NCI-H1048 (cell line): ENCODE measurements at places on chromosomes 7 and 10.

- no peak for DNase-seq
Measured at GRCh38 chr7:81638198-81638597, 131.6 kb downstream of the HGF start.

DNA sequence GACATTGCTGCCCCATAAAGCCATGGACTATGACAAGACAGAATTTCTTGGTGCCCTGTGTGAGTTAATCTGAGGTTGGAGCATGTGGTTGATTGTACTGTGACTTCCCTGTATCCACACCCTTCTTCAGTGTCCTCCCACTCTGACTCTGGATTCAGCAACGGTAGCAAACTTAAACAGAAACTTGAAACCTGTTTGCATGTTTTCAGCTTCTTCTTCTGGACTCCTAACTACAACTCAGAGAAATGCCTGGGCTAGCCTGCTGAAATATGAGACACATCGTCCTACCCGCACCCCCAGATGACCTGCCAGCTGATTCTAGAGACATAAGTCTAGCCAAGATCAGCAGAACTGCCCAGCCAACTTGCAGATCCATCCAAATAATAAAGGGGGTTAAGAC lies 78.4 kb downstream of the IPMK start:
- no peak for DNase-seq

DNA sequence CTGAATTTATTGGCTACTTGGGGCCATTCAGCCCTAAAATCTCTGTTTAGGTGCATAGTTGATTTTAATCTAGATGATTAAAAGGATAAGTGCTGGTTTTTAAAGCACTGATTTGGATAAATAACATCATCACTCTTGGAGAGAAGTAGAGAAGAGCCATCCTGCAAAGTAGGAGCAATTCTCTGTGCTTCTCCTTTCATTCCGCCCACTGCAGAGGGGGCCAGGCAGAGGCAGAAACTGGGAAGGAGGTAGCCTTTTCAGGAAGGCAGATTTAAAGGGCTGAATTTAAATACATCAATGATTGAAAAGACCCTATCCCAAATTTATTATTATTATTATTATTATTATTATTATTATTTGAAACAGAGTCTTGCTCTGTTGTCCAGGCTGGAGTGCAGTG lies 14.1 kb downstream of the MAP3K8 start:
- no peak for DNase-seq

- DNase-seq, result no peak
Measured at GRCh38 chr7:126718419-126718818, 534.3 kb downstream of the GRM8 start.

DNA sequence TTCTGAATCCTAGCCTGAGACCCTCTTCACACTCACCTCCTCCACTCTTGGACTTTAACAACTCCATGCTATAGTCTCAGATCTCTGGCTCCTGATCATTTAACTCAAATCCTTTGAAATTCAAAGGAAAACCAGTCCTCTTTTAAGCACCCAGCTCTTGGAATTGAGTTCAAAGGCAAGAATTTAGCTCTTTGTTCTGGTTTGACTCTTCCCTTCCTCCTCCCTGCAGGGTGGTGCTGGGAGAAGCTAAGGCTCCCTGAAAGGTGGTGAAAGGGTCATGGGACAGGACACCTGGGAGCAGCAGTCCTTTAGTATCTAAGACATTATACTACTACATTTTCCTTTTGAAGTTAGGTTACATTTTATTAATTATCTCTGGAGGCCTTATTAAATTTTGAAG lies 259.4 kb downstream of the CCSER2 start:
- DNase-seq, result no peak

- peak; percentile 67 for DNase-seq
Measured at GRCh38 chr7:116951366-116952292, 1.7 kb upstream of the ST7 start.

DNA sequence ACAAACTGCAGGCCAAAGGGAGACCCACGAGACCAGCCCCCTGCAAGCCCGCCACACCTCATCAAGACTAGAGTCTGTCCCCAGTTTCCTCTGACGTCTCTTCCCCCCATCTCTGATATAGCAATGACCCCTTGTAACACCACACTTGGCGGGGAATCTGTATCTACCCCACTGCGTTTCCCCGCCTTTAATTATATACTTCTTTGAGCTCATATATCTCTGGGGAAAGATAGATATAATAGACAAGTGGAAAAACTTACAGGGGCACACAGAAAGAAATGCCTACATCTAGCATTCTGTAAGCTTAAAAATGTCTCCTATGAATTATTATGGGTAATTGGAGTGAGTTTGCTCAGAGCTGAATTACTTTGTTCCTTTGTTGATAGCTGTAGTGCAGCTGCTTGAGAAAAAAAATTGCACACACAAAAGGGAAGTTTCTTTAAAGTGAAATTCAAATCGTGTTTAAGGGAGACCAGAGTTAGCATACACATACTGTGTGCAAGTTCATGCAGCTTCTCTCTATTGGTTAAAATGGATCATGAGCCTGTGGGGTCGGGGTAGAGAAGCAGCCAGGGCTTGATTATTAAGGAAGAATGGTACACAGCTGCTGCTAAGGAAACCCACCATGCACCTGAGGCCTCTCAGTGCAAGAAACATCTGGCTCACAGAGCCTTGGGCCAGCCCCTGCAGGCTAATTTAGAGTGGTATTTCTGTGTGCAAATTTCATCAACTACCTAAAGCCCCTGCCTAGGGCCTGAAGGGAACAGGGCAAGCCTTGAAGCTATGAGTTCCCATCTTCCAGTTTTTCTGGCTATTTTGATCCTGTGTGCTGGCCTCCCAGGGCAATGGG lies 32.5 kb downstream of the CDCA7L start:
- no peak for DNase-seq

- DNase-seq, result no peak
Measured at GRCh38 chr10:29791773-29792172, 157.0 kb upstream of the SVIL start.

- DNase-seq, result no peak
Measured at GRCh38 chr7:23894892-23895569, 185.0 kb downstream of the STK31 start.

GRCh38 chr10:124325998-124326636 lies 92.6 kb downstream of the OAT start:
- no peak for DNase-seq

GRCh38 chr7:112958775-112959174 lies 127.9 kb downstream of the GPR85 start:
- no peak for DNase-seq

DNA sequence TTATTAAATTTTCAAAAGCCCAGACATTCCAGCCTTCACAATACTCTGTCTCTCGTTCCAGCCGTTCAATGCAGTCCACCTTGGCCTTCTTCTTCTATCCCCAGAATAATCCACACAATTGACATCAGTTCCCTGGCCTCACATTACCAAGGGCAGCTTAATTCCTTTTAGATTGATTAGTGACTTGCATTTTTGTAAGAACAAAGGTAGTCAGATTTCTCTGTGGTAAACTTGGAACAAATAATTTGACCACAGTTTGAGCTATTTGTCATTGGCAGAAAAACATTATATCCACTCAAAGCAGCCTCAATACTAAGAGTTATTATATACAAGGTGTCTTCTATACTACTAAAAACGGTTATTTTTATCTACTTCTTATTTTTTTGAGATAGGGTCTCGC lies 5.1 kb upstream of the CYTH3 start:
- DNase-seq, result no peak

DNA sequence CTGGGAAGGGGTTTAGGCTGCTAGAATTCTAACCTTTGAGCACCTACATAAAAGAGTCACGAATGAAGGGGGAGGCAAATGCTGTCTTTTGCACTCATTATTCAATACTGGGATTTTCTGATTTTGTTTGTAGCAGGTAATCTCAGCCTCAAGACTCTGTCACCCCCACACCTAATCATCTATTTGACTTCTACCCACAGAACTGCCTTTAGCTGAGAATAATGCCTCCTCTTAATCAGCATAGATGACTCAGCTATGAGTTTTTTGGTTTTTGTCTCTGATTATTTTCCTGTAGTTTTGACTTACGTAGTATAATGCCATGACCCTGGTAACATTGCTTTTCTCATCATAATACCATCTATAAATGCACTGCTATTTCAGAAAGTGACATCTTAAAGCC lies 42.7 kb upstream of the CACNB2 start:
- DNase-seq, result no peak

DNA sequence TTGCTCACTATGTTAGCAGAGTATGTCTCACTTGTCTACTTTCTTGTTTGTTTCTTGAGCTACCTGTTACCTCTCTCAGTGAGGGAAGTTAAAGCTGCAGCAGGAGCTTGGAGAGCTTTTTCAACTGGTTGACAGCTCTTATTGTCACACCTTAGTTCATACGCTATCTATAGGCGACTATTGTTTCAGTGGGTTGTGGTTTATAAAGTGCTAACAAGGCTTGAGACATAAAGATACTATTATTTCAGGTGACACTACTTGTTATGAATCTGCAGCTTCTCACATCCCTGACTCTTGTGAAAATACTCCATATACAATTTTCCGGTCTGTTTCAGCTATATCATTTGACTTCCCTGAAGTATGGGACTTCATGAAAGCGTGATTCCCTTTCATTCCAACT lies 167.4 kb downstream of the CSTF2T start:
- no peak for DNase-seq

DNA sequence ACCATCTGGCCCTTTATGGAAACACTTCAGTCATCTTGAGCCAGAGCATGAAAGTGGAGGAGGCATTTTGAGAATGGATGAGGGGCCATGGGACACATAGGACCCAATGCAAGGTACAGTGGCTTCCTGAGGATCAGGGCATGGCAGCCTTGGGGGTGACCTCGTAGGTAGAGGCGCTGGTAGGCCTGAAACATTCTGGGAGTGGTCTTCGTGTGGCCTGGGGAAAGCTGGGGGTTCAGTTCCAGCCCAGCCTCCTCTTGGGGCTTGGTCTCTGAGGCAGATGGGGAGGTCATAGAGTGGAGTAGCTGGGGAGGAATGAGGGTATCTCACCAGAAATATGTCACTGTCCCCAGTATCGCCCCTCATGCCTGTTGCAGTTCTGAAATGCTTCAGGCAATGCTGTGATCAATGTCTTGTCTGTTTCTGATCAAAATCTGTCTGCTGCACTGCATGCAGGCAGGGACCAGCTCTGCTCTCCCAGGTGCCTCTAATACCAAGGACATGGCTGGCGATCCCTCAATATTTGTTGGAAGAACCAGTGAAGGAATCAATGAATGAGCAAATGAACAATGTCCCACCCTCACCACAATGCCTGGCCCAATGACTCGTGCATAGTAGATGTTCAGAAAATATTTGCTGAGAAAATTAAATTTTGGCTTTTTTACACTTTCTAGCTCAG lies 90.9 kb downstream of the CHST15 start:
- no peak for DNase-seq

- no peak for DNase-seq
Measured at GRCh38 chr10:124220971-124221355, 127.6 kb upstream of the CHST15 start.

DNA sequence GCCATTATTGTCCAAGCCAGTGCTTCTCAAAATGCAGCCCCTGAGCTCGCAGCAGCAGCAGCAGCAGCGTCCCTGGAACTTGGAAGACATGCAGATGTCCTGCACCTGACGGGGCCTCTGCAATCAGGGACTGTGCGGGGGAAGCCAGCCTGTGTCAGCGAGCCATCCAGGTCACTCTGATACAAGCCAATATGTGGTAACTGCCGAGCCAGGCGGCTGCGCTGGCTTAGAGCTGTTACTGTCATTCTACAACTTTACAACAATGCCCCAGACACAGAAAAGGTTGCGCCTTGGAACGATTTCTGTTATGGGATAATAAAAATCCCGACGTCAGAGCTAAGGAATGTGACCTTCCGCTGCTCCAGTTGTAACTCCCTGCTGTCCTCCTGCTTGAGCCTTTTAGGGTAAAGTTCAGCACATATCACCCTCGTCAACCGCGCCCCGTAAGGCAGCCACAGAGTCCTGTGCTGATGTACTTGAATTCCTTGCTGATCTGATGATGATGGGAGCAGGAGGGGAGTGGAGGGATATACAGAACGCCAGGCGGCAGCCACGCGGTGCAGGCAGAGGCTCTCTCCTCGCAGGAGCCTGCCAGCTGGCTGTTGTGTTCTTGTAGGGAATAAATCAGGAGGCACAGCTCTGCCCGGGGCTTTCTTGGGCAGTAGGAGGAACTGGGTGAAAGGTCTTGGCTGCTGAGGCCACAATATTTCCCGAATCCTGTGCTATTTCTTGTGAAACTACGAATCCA lies 20.0 kb upstream of the CRYGN start:
- DNase-seq, result no peak

GRCh38 chr7:76076995-76077394 lies 29.1 kb downstream of the MDH2 start:
- no peak for DNase-seq

DNA sequence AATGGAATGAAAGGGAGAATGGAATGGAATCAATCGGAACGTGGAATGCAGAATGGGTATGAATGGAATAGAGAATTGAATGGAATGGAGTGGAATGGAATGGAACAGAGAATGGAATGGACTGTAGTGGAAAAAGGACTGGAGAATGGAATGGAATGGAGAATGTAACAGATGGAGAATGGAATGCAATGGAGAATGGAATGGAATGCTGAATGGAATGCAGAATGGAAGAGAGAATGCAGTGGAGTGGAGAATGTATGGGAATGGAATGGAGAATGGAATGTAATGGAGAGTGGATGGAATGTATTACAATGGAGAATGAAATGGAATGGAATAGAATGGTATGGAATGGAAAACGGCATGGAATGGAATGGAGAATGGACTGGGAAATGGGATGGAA lies 96.9 kb downstream of the NSUN6 start:
- no peak for DNase-seq

GRCh38 chr10:47082055-47082784 lies 171.0 kb downstream of the PTPN20 start:
- DNase-seq, result no peak

DNA sequence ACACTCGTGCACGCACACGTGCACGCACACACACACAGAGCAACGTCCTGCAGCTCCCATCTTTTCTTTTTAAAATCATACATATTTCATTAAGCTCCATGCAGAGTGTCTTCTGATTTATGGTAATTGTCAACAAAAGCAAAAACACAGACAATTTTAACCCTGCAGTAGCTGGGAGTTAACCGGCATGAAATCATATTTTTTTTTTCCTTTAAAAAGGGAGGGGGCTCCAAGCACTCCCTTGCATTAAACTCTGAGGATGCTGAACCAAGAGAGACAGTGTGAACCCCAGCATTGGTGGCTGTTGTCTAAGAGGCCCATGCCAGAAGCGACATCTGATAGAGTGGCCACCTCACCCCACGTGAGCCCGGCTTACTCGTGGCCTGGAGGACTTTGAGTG lies 542.6 kb downstream of the DNAJB6 start:
- DNase-seq, result no peak

DNA sequence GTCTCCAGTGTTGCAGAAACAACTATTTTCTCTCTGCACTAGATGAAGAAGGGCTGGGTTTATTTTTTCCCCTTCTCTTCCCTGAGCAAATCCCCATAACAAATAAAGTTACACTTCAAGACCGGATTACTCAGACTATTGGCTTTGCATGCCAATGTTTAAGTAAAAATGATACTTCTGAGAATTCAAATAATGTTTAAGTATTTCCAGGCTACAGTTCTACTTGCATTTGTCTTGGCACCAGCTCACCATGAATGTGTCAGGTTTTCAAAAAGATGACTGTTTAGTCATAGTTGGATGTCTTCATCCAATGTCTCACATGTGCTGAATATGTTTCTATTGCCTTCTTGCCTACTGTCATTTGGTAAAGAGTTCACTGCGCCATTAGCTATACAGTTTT lies 912.6 kb downstream of the GATA3 start:
- DNase-seq, result no peak

GRCh38 chr7:41383596-41383995 lies 319.3 kb downstream of the INHBA start:
- no peak for DNase-seq

GRCh38 chr10:124647421-124648130 lies 96.6 kb downstream of the FAM53B start:
- DNase-seq, result no peak

- no peak for DNase-seq
Measured at GRCh38 chr7:104791080-104791479, 222.9 kb upstream of the KMT2E start.
